ENCODE measurements at places on chromosomes 4 and X.

DNA sequence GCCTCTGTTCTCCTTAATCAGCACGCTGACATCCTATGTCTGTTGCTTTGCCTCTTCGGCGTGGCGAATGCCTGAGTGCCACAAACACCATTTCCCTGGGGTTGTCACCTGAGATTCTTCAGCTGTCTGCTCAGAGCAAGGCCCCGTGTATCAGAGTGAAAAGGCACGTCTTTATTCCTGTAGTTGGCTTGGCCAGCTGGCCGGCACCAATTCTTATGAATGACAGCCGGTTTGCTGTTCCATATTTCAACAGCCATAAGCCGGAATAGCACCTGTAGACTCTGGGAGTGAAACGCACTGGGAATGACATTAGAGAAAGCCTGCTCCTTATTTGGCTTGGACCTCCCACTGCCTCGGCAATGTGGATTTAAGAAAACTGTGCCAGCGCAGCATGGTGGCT, 89.3 kb downstream of the MGST2 start:
- no peak for DNase-seq

DNA sequence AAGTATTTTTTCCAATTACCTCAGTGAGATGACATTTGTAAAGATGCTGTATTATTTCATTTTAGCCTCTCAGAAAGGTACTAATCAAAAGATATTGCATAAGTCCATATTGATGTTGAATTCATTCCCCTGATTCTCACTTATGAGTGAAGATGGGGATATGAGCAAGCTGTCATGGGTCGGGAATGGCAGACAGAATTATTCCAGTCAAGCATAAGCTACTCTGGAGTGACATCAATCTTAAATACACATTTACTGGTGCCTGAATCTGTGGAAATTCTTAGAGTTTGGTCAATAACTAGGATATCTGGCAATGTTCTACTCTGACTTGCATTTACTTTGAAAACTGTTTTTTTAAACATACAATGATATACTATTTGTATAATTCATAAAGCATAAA, 283.8 kb upstream of the PCDH7 start:
- no peak for DNase-seq

GRCh38 chrX:131041667-131042066, 16.5 kb upstream of the ARHGAP36 start:
- no peak for DNase-seq

GRCh38 chrX:52216541-52216940, 31.9 kb downstream of the MAGED4 start:
- DNase-seq: no peak

- no peak for DNase-seq
Observed at GRCh38 chr4:26094076-26094475, 180.1 kb downstream of the SMIM20 start.

DNA sequence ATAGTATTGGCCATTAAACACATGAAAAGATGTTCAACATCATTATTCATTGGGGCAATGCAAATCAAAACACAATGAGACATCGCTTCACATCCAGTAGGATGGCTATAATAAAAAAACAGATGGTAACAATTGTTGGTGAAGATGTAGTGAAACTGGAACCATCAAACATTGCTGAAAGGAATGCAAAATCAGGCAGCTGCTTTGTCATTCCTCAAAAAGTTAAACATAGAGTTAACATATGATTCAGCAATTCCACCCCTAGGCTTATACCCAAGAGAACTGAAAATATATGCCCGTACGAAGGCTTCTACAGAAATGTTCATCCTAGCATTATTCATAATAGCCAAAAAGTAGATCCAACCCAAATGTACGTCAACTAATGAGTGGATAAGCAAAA, 144.0 kb upstream of the NAP1L5 start:
- peak; percentile 83 for DNase-seq

DNA sequence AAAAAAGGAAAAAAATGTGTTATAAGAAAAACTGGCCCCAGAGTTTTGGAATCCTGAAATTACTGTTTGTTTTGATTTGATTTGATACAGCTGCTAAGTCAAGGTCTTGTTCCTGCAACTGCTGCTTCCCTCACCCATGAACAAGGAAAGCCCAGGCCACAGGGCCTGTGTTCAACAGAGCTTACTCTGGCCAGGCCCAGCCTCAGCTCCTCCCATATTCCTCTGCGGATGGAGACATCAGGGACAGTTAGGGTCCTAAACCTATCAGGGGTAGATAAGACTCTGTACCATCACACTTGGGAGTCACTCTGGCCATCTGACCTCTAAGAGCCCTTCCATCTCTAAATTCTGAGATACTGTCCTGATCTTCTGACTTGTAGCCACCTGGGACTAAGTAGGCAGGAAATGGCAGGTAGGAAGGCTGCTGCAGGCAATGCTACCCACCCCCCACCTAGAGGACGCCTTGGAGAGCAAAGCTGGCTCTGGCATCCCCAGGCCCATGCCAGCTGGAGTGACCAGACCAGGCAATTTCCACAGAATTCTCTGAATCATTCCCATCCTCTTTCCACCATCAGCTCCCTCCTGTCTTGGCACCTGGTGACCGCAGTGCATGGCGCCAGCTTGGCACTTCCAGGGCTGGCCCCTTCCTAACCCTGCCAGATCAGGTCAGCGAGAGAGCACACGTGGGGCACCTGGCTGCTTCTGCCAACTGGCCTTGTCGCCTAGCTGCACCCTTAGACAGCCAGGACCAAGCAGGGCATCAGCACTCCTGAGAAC, 58.0 kb upstream of the TMEM33 start:
- no peak for DNase-seq

GRCh38 chr4:5760246-5760645, 49.2 kb downstream of the EVC start:
- no peak for DNase-seq

GRCh38 chr4:10490996-10491395, 33.8 kb upstream of the ZNF518B start:
- no peak for DNase-seq

GRCh38 chrX:108131471-108131870, 39.9 kb downstream of the ATG4A start:
- DNase-seq: peak; percentile 62

GRCh38 chrX:437661-438390, 51.1 kb upstream of the PPP2R3B start:
- no peak for DNase-seq

DNA sequence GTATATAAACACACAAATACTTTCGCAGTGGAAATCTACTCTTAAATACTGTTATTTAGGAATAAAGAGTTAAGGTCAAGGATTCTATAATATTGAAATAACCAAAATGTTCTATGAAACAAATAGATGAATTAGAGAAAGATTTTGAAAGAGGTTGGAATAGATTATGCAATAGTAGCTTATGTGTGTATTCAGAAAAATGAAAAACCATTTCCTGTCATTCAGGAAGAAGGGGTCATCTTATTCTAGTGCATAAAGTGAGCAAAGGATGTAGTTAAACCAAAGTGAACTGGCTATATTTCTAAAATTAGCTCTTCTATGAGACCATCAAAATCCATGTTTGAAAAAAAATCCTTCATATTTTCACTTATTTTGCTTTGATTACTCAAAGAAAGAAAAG, 30.0 kb upstream of the MYOZ2 start:
- no peak for DNase-seq

DNA sequence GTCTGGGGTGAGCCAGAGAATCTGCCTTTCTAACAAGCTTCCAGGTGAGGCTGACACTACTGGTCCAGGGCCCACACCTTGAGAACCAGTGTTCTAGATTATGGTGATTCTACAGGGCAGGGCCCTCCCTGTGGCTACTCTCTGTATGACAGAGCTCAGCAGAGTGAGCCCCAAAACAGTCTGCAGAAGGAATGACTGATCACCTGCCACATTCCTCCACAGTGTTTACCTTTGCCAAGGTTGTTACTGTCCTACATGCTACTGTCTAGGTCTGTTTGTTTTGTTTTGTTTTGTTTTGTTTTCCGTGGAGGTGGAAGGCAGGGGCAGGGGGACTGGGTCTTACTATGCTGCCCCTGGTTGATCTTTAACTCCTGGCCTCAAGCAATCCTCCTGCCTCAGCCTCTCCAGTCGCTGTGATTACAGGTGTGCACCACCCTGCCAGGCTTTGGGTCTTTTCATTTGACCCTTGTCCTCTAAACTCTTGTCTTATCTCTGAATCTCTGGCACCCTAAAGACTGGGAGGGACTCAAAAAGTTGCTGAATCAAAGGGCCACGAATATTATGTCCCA, 45.1 kb downstream of the MAP7D2 start:
- DNase-seq: no peak

- no peak for DNase-seq
Observed at GRCh38 chr4:164358400-164358799, 395.5 kb upstream of the SMIM31 start.

- DNase-seq: peak; percentile 62
Observed at GRCh38 chr4:157220371-157220881, at the start of gene GRIA2. TSS of gene GRIA2 (plus strand) at chr4:157220728. CDS start at chr4:157221043, 315 bp downstream.

- DNase-seq: no peak
Observed at GRCh38 chr4:39526765-39527295, 409 bp downstream of the UGDH start.

DNA sequence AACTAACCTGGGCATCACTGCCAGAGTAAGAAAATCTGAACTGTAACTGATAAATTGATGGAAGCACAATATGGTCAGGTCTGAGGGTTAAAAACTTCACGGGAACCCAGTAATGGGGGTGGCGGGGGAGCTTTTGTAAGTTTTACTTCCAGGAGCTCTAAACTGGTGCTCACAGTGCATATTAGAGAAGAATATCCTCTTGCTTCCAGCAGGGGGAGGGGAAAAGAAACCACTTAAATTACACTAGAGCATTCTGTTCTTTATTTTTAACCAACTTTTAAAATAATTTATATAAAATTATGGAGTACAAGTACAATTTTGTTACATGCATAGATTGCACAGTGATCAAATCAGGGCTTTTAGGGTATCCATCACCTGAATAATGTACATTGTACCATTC, 33.7 kb downstream of the WDR17 start:
- DNase-seq: no peak

DNA sequence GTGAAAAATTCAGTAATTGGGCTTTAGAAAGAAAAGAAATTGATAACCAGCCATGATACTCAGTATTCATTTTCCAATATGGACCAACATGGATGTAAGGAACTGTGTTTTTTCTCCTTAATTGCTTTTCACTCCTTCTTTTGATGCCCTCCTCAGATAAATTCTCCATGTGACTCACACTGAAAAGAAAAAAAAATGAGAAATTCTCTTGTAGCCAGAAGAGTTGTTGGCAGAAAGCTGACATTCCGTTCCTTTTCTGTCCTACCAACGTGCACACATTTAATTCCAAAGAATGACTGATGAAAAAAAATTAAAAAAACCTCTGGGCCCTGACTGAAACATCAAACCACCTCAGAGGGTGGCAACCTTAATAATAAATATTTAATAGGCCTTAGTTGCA, 153.1 kb downstream of the AMELX start:
- peak; percentile 79 for DNase-seq

- DNase-seq: no peak
Observed at GRCh38 chrX:151704041-151704663, 8.9 kb downstream of the PRRG3 start.

DNA sequence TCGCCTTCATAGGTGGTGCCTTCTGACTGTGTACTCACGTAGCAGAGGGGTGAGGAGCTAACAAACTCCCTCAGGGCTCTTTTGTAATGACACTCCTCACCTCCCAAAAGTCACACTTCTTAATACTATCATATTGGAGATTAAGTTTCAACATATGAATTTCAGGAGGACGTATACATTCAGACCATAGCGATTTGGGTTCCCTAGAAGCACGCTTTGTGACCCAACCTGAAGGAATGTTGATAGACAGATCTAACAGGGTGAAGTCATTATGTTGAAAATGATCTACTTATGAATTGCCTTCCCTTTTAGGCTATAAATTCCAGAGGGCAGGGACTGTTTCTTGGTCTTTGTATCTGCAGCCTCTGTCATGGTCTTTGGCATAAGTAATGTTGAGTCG, 3.2 kb upstream of the KLHL34 start:
- DNase-seq: peak; percentile 39

DNA sequence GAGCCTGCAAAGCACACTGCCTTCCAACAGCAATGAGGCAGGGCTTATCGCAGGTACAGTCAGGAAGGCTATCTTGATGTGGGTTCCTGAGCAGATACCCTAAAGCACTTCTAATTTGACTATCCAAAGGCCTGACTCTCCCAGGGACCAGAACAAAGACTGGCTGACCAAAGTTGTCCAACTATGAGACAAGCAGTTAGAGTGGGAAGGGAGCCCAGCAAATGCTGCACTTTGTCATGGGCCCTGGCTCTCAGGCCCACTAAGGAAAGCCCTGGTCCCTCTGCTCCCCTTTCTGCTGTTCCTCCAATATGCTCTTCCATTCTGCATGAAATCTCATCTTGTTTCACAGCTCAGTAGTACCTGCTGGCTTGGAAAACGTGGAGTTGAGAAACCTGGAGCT, 391.0 kb downstream of the RAB28 start:
- no peak for DNase-seq

- DNase-seq: no peak
Observed at GRCh38 chrX:41543668-41544067, 96.5 kb downstream of the NYX start.

DNA sequence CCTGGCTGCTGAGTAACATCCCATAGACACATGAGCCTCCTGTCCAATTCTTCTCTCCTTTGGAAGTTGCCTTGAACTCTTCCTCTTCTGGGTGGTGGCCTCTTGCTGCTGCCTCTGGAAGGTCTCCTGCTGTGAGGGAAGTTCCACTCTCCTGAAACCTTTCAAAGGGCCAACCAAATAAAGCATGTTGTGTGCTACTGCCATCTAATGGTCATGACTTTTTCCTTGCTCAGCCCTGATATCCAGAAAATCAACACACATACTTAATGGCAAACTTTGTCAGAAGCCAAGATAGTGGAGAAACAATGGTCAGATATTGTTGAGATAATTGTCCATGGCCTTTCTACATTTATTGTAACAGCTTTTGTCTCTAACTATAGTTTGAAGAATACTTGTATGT, 19.1 kb upstream of the ZXDA start:
- peak; percentile 28 for DNase-seq

- DNase-seq: no peak
Observed at GRCh38 chrX:142076633-142077032, 128.5 kb downstream of the MAGEC2 start.
